Astrocyte of the cerebellum (primary cell): ENCODE measurements at places on chromosomes 16 and 17.

GRCh38 chr16:20971401-20971800 is 70.8 kb downstream of the LYRM1 start:
- DNase-seq = no peak

DNA sequence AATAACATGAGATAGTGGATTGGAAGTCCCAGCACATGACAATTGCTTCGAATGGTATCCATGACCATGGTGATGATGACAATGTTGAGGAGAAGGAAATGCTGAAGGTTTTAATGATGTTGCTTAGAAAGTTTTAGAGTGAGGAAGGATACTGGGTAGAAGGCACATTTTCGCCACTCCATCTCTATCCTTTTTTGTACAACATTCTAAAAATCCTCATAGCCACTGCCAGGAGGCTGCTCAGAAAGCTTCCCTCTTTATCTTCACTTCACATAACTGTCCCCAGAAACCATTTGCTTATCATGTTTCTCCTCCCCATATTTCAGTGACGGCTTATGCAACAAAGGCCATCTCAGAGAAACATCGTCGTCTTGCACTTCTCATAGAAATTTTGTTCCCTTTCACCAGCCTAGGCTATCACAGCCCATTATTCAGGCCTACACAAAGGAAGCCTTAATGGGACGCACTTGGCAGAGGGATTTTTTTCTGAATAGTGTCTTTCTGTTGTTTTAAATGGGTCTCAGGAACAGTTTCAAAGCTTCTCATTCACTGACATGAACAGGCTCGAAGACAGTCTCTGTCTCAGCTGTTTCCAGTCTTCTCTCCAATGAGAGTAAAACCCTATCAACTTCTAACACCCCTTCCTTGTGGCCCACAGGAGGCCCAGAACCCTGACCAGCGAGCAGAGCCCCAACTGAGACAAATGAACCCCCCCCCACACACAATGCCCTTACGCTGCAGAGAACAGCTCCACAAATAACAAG is 506.7 kb downstream of the HAPSTR1 start:
- DNase-seq = no peak

- DNase-seq = no peak
Measured at GRCh38 chr17:72125742-72126141, 4.9 kb downstream of the SOX9 start.

- no peak for DNase-seq
Measured at GRCh38 chr16:82987767-82988166, 361.0 kb downstream of the CDH13 start.

GRCh38 chr16:82192665-82193064 is 22.6 kb upstream of the MPHOSPH6 start:
- no peak for DNase-seq

GRCh38 chr17:72349491-72349995 is 228.7 kb downstream of the SOX9 start:
- DNase-seq = no peak

DNA sequence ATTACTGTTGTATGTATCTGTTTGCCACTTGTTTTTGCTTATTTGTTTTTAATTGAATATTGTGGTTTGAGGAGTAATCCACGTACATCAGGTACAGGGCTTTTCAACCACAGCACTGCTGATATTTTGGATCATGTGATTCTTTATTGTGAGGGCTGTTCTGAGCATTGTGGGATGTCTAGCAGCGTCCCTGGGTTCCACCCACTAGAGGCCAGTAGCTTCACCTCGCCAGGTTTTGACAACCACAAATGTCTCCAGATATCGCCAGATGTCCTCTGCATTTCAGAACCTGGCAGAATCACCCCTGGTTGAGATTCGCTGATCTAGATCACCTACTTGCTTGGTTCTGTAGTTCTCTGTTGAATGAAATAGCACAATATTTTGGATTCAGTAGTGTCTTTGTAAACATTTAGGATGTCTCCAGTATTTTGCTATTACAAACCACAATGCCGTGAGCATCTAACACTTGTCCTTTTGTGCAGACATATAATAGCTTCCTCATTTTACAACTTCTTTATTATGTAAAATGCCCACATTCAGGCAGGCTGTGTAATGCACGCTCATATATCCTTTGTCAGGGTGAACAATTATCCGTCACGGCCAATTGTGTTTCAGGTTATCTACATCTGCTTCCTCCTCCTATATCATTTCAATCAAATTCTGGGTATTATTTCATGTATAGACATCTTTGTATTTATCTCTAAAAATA is 380.3 kb downstream of the SNX29 start:
- DNase-seq = no peak

DNA sequence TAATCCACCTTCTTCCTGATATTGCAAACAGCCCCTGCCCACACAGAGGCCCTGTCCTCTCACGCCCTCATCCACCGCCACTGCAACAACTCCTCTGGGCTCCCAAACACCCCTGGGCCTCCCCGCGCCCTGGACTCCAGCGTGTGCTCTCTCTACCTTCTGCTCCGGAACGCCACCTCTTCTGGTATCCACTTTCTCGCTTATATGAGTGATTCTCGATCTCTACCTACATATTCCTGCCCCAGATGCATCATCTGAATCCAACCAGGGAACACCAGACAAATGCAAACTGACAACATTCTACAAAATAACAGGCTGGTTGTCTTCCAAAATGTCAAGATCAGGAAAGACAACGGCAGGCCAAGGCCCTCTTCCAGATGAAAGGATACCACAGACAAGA is 19.0 kb downstream of the CAMKK1 start:
- no peak for DNase-seq

DNA sequence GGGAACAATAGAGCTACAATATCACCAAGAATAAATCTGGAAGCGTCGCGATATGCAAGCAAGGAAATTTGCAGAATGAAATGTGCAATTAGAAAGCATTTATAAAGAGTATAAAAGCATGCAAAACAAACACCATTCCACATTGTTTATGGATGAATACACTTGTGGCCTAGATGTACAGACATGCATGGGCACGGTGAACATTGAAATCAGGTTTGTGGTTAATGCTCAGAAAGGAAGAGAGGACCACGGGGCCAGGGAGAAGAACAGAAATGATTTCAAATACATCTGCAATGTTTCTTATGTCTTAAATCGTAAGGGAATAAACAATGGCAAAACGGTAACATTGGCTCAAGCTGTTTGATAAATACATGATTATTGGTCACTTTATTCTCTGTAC is 235.9 kb downstream of the FOXL1 start:
- no peak for DNase-seq

- no peak for DNase-seq
Measured at GRCh38 chr16:83176802-83177201, 550.0 kb downstream of the CDH13 start.

- peak; percentile 63 for DNase-seq
Measured at GRCh38 chr17:4948931-4949320, 596 bp upstream of the PFN1 start.

DNA sequence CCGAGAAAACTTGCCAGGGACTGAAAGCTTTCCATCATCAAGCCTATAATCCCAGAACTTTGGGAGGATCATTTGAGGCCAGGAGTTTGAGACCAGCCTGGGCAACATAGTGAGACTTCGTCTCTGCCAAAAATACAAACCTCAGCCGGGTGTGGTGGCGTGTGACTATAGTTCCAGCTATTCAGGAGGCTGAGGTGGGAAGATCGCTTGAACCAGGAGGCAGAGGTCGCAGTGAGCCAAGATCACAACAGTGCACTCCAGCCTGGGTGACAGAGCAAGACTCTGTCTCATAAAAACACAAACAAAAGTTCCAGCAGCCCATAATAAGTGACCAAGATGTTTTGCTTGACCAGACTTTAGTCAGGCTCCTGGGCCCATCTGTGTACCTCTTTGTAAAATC is 1.9 kb downstream of the MEAK7 start:
- no peak for DNase-seq
